ENCODE measurements at places on chromosomes 1 and 21. TPM values are rescaled to one million over a fixed set of nuclear protein-coding genes. Genes with fewer than 3 reads are reported as not detected.

GRCh38 chr1:180722586-180722985 is 90.8 kb downstream of the XPR1 start:
- H3K36me3 ChIP-seq = no peaks in the 10 kb centered on the region
- H3K4me1 ChIP-seq = no peaks in the 10 kb centered on the region
- no peaks in the 10 kb centered on the region for H3K27me3 ChIP-seq
- no peak for DNase-seq

DNA sequence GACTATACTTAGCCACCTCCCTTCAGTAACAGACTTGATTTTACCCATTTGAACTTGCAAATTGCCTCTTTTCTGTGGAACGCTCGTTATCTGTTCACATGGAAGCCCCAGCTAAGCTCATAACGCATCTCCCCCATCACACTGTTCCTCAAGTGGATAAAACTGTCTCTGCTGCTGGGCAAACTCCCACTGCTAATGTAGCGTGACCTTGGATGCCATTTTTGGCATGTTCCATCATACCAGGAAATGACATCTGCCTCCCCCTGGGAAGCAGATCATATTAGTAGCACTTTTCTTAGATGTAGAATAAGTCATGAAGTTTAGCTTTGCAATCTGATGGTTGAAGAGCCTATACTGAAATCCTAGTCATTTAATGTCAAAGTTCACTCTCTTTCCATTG is 528.7 kb upstream of the PLXNA2 start:
- H3K4me1 ChIP-seq = no peaks in the 10 kb centered on the region
- no peaks in the 10 kb centered on the region for H3K36me3 ChIP-seq
- H3K4me3 ChIP-seq = no peak overlapping the region
- no peak for DNase-seq
- no peak overlapping the region for H3K27ac ChIP-seq

DNA sequence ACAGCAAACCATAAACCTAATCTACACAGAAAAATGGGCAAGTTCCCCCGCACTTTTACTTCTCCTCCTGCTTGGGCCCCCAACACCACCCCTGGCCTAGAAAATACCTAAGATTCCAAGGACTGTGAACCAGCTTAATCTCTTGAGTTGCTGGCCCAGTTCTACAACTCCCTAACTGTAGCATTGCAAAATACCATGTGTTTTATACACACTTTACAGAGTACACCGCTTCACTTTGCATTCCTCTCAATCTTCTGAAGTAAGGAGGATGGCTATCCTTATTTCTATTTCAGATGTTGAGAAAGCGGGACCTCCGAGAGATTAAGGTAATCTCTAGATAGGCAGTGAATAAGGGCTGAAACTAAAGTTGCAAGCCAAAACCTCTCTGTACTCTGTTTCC is 408.3 kb upstream of the NR5A2 start:
- no peaks in the 10 kb centered on the region for H3K4me1 ChIP-seq
- no peak overlapping the region for H3K27ac ChIP-seq
- no peaks in the 10 kb centered on the region for H3K36me3 ChIP-seq
- no peak overlapping the region for H3K4me3 ChIP-seq
- no peak for DNase-seq

GRCh38 chr1:200530623-200531261 is 89.8 kb downstream of the KIF14 start:
- H3K27me3 ChIP-seq = no peaks in the 10 kb centered on the region
- H3K4me1 ChIP-seq = peaks cover 33% of the 10 kb centered on the region
- H3K4me3 ChIP-seq = no peak overlapping the region
- H3K36me3 ChIP-seq = no peaks in the 10 kb centered on the region
- DNase-seq = peak; percentile 69

GRCh38 chr1:25621876-25622275 is 5.3 kb downstream of the MAN1C1 start:
- peak overlapping the region; percentile 1 for H3K27ac ChIP-seq
- H3K4me3 ChIP-seq = no peak overlapping the region
- no peaks in the 10 kb centered on the region for H3K36me3 ChIP-seq
- DNase-seq = peak; percentile 32

GRCh38 chr1:180623579-180624347 is 8.1 kb upstream of the XPR1 start:
- H3K36me3 ChIP-seq = no peaks in the 10 kb centered on the region
- H3K27ac ChIP-seq = no peak overlapping the region
- no peak overlapping the region for H3K4me3 ChIP-seq
- no peak for DNase-seq
- H3K4me1 ChIP-seq = no peaks in the 10 kb centered on the region
- no peaks in the 10 kb centered on the region for H3K27me3 ChIP-seq

GRCh38 chr1:84171481-84171880 is 27.4 kb downstream of the PRKACB start:
- no peak overlapping the region for H3K27ac ChIP-seq
- no peak overlapping the region for H3K4me3 ChIP-seq
- no peak for DNase-seq
- no peaks in the 10 kb centered on the region for H3K27me3 ChIP-seq
- H3K36me3 ChIP-seq = no peaks in the 10 kb centered on the region
- H3K4me1 ChIP-seq = peaks cover 55% of the 10 kb centered on the region

- H3K36me3 ChIP-seq = no peaks in the 10 kb centered on the region
- no peaks in the 10 kb centered on the region for H3K27me3 ChIP-seq
- no peaks in the 10 kb centered on the region for H3K4me1 ChIP-seq
- no peak for DNase-seq
- no peak overlapping the region for H3K4me3 ChIP-seq
Observed at GRCh38 chr1:97837161-97837560, 83.7 kb downstream of the DPYD start.

DNA sequence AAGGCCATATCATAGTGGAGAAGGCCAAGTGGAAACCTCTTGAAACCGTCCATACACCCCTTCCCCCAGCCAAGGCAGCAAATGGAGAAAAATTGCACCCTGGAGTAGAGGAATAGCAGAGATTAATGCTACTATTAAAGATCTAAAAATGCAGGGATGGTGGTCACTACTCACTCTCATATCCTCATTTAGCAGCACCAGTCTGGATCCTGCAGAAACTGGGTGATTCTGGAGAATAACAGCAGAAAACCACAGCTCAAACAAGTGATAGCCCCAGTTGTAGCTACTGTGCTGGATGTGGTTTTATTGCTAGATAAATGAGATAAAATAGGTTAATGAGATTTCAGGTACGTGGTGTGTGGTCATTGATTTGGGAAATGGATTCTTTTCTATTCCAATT is 30.3 kb downstream of the S1PR1 start:
- H3K36me3 ChIP-seq = no peaks in the 10 kb centered on the region
- H3K27ac ChIP-seq = no peak overlapping the region

- H3K4me3 ChIP-seq = no peak overlapping the region
- no peak overlapping the region for H3K27ac ChIP-seq
- no peaks in the 10 kb centered on the region for H3K4me1 ChIP-seq
- no peak for DNase-seq
Observed at GRCh38 chr1:51605961-51606723, 10.8 kb upstream of the OSBPL9 start.

GRCh38 chr1:56967900-56968832 is 2.4 kb upstream of the C8B start:
- H3K36me3 ChIP-seq = no peaks in the 10 kb centered on the region
- H3K4me3 ChIP-seq = no peak overlapping the region
- no peaks in the 10 kb centered on the region for H3K27me3 ChIP-seq
- no peak for DNase-seq

- peaks cover 5% of the 10 kb centered on the region for H3K27me3 ChIP-seq
- H3K4me3 ChIP-seq = no peak overlapping the region
- H3K4me1 ChIP-seq = no peaks in the 10 kb centered on the region
Observed at GRCh38 chr1:8133657-8134430, 107.7 kb upstream of the ERRFI1 start.

DNA sequence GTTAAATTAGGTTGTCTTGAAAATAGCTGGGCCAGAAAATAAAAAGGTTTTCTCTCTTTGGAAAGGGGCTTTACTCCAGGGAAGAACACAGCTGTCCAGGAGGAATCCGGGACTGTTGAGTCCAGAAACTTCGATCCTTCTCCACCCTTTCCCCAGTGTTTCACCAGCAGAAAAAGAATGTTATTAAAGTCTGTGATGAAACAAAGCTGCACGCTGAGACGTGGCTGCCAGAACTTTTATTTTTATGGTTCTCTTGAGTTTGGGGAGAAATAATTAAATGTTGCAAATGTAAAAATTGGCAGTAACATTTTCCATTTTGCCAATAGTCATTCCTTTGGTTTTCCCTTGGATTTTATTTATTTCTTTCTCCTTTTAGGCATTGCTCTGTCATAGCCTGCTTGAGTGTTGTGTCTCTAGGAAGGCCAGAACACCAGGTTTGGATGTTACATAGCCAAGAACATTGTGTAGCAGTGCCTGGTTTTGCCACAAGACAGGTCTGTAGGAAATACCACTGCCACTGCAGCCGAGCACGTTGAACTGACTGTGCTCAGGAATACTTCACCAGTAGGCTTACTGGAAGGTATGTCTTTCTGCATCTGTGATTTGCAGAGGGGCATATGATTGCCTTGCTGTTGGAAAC is 87.4 kb downstream of the ROR1 start:
- H3K4me3 ChIP-seq = no peak overlapping the region
- H3K27ac ChIP-seq = no peak overlapping the region

DNA sequence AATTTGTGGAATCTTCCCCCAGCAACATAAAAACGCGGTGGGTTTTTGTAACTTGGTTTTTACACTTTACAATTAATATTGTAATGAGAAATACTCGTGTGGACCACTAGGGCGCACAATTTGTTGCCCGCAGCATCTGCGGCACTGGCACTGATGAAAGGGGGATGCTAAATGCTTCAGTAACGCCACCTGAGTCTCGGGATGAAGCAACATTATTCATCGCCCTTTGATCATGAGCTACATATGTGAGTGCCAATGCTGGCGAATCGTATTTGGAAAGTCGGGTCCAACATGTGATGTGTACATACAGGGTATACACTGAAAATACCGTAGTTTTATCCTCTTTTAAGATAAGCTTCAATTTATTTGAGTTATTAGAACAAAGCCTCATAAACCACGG is 34.2 kb upstream of the COX20 start:
- no peaks in the 10 kb centered on the region for H3K27me3 ChIP-seq
- no peaks in the 10 kb centered on the region for H3K36me3 ChIP-seq
- no peak overlapping the region for H3K4me3 ChIP-seq
- H3K4me1 ChIP-seq = no peaks in the 10 kb centered on the region

GRCh38 chr1:240337781-240338180 is 246.1 kb downstream of the FMN2 start:
- no peak overlapping the region for H3K4me3 ChIP-seq
- H3K27ac ChIP-seq = no peak overlapping the region
- H3K36me3 ChIP-seq = no peaks in the 10 kb centered on the region
- no peaks in the 10 kb centered on the region for H3K4me1 ChIP-seq

DNA sequence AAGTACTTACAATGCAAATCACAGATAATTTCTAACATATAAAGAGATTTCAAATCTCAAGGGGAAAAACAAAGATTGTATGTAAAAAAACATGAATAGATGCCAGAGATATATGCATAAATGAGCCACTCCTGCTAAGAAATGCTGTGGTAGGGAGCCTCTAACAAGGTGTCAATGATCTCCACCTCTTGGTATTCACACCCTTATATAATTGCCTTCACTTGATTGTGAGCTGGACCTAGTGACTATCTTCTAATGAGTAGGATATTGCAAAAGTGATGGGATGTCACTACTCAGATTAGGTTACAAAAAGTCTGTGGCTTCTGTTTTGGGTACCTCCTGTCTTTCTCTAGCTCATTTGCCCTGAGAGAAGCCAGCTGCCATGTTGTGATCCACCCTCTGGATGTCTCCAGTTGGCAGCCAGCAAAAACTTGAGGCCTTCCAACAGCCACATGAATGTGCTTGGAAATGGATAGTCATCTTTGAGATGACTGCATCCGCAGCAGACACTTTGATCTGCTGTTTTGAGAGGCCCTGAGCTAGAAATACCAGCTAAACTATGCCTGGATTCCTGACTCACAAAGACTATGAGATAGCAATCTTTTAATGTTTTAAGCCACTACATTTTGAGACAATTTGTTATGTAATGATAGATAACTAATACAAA is 196.1 kb upstream of the FGGY start:
- H3K27me3 ChIP-seq = no peaks in the 10 kb centered on the region
- no peaks in the 10 kb centered on the region for H3K4me1 ChIP-seq
- no peaks in the 10 kb centered on the region for H3K36me3 ChIP-seq
- no peak for DNase-seq

DNA sequence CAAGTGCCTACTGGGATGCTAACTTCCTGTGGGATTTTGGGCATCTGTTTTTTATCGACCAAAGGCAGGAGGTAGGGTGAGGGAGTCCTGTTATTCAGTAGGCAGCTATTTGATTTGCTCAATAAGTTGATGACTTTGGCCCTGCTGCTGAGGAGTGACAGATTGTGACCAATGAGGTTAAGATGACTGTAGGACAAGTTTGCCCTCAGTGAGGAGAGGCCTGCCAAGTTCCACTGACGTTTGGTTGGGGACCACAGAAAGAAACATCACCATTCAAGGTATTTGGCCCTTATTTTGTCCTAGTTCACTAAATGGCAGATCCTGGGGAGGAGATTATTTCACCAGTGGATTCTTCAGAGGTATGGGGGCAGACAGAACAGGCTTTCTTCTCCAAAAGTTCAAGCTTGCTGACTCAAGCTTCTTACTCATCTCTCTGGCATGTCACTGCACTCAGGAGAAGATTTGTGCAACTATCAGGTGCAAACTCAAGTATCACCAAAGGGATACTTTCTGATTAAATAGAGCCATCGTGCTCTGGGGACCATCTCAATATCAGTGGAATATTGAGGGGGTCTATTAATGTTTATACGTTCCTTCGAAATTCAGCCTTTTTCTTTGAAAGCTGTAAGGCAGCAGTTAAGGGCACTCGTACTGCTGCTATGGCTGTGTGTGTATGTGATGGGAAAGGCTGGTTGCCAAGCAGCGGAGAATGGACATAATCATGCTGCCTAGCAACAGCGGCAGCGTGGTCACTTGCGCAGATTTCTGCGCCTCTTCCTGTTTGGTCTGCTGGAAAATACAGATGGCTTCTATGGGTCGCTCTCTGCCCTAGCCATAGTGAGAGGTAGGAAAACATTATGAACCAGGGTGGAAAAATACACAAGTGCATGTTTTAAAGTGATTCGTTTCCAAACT is 78.7 kb downstream of the PBX1 start:
- no peaks in the 10 kb centered on the region for H3K36me3 ChIP-seq
- no peaks in the 10 kb centered on the region for H3K27me3 ChIP-seq
- H3K4me3 ChIP-seq = no peak overlapping the region
- no peak overlapping the region for H3K27ac ChIP-seq
- H3K4me1 ChIP-seq = no peaks in the 10 kb centered on the region
- no peak for DNase-seq

GRCh38 chr1:2514863-2515762 is 11.3 kb downstream of the PANK4 start:
- H3K27ac ChIP-seq = no peak overlapping the region
- peaks cover 92% of the 10 kb centered on the region for H3K36me3 ChIP-seq
- DNase-seq = no peak
- no peaks in the 10 kb centered on the region for H3K27me3 ChIP-seq
- H3K4me1 ChIP-seq = no peaks in the 10 kb centered on the region
- no peak overlapping the region for H3K4me3 ChIP-seq

GRCh38 chr1:222777463-222777862 is 37.4 kb upstream of the DISP1 start:
- H3K27me3 ChIP-seq = peaks cover 4% of the 10 kb centered on the region
- no peaks in the 10 kb centered on the region for H3K36me3 ChIP-seq

Gene LAMC2
- total RNA-seq = not detected

Gene ACOT11
- 0.64 TPM for total RNA-seq

Gene TMPRSS15
- not detected for total RNA-seq

Gene LEFTY2
- total RNA-seq = not detected

Gene NFIA
- 6.9 TPM for total RNA-seq

Gene KCNE2
- total RNA-seq = not detected

Gene CD1D
- not detected for total RNA-seq

Gene PLPPR4
- not detected for total RNA-seq

Gene HCRTR1
- not detected for total RNA-seq

Gene TCHHL1
- total RNA-seq = not detected

Gene ADGRB2
- total RNA-seq = 2.0 TPM
